ENCODE measurements at places on chromosomes 16 and 17.
A peak's percentile ranks its signal among the peaks of the same experiment; 100 is the strongest.

DNA sequence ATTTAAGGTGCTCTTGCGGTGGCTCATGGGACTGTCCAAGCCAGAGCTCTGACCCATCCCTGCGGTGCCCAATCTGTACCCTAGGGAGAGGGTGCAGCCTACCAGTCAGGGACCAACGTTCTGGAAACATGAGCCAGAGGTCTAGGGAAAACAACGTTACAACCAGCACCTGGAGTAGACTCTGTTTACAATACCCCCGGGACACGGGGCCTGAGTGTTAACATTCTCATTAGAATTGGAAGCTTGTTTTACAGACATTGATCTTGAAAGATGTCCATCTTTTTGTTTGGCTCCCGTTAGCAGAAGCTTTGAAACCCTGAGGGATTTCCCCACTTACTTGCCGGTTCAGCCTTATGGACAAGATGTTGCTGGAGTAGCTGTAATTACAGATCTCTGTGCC lies 6.9 kb downstream of the WIPI1 start:
- DNase-seq = no peak

- DNase-seq = peak; percentile 64
These were observed 12.6 kb upstream of the ASGR1 start for GRCh38 chr17:7191571-7192270.

- DNase-seq = no peak
These were observed 24.9 kb downstream of the MLYCD start for GRCh38 chr16:83923581-83924365.

- no peak for DNase-seq
These were observed 84.9 kb upstream of the SDK2 start for GRCh38 chr17:73729101-73729500.

- no peak for DNase-seq
These were observed 1.8 kb upstream of the CLUAP1 start for GRCh38 chr16:3498988-3499387.

- DNase-seq = no peak
These were observed 100.7 kb downstream of the TMEM114 start for GRCh38 chr16:8489580-8489979.

- no peak for DNase-seq
These were observed 71.1 kb downstream of the TMEM114 start for GRCh38 chr16:8519179-8519578.

DNA sequence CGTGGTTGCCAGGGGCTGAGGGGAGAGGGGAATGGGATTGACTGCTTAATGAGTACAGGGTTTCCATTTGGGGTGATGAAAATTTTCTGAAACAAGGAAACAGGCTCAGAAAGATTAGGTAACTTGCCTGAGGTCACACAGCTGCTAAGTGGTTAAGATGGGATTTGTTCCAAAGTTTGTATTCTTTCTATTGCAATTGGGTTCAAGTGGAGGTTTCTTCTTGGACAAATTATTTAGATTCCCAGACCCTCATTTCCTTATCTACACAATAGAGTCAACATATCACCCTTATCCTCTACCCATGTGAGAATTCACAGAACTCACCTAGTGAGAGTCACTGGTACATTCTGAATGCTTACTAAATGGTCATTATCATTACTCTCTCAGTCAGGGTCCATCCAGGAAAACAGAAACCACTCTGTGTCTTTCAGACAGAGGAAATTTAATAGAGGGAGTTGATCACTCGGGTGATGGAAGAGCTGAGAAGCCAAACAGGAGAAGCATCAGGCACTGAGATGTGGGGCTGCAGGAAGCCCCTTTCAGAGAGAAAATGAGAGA lies 22.6 kb downstream of the CACNG4 start:
- no peak for DNase-seq

GRCh38 chr17:14310605-14311004 lies 9.7 kb downstream of the HS3ST3B1 start:
- DNase-seq = no peak

- no peak for DNase-seq
These were observed 141.3 kb downstream of the HS3ST3A1 start for GRCh38 chr17:13460261-13461000.

DNA sequence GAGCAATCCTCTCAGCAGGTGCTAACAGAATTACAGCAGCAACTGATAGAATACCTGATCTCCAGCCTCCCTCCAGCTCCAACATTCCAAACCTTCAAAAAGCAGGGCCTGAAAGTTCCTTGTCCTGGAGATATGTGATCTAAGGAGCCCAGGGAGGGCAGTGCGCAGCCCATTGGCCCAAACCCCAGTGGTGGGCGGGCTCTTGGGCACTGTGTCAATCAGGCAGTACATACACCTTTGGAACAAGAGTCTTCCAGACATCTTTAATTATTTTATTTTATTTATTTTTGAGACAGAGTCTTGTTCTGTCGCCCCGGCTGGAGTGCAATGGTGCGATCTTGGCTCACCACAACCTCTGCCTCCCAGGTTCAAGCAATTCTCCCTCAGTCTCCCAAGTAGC lies 24.2 kb downstream of the SLC12A3 start:
- peak; percentile 73 for DNase-seq

DNA sequence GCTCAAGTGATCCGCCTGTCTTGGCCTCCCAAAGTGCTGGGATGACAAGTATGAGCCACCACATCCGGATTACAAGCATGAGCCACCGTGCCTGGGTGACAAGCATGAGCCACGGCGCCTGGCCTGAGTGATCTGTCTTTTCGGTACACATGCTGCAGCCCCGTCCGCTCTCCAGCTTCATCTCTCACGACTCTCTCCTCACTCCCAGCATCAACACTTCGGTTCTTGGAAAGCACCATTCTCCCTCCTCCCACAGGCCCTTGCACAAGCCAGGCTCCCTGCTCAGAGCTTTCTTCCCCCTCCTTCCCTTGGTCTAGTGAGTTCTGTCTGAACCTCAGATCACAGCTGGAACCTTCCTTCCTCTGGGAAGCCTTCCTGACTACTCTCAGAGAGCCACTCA lies 6.5 kb upstream of the NCBP3 start:
- DNase-seq = no peak

DNA sequence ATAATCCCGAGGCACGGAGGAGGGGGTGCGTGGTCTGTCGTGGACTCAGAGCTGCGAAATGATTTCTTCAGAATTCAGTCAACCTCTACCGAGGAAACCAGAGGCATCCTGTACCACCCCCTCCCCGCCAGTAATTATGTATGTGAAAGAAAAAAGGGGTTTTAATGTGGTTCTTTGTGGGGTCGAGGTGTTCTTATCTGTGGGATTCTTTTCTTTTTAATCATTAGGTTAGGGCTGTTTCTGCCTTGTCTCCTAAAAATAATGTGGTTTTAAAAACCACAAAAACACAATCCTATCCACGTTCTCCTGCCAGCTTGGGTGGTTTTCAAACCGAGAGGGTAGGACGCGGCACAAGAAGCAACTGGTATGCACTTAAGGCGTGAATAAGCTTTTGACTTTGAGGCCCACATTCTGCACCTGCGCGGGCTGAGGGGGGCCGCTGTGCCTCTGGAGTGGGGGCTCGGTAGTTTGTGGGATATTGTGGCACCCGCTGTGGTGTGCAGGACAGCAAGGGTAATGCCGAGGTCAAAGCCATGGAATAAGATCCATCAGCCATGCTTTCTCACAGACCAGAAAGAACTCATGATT lies 1.0 kb downstream of the SLC47A1 start:
- DNase-seq = no peak

DNA sequence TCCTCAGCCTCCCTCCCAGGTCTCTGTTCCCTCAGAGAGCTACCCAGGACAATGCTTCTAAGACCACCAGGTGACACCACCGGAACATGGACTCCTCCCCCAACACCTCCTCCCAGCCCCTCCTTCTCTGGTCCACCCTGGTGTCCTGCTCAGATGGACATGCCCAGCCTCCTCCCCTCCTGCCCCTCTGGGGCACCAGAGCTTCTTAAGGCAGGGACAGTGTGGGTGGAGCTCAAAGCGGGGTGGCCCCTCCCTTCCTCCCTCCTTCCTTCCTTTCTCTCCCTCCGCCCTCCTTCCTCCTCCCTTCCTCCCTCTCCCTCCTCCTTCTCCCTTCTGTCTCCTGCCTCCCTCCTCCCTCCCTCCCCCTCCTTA lies 22.7 kb downstream of the TRPV3 start:
- DNase-seq = peak; percentile 69

DNA sequence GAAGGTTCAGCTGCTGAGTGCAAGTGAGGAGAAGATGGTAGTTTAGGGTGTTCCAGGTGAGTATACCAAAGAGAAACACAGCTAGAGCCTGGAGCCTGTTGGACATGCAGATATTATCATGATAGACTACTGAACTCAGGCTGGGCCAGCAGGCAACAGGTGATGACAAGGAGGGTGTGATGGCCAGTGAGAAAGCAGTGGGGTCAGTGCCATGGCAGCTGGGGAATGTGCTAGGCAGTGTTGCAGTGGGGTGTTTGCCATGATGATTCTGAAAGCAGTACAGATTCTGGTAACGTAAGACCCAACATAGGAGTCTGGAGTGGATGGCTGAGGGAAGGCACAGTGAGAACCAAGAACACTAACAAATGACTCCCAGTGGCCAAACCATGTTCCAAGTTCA lies 57.4 kb downstream of the SHISA6 start:
- no peak for DNase-seq

- no peak for DNase-seq
These were observed 7.5 kb downstream of the GINS2 start for GRCh38 chr16:85681255-85681654.

- DNase-seq = peak; percentile 15
These were observed 167.1 kb downstream of the BANP start for GRCh38 chr16:88118376-88118775.

DNA sequence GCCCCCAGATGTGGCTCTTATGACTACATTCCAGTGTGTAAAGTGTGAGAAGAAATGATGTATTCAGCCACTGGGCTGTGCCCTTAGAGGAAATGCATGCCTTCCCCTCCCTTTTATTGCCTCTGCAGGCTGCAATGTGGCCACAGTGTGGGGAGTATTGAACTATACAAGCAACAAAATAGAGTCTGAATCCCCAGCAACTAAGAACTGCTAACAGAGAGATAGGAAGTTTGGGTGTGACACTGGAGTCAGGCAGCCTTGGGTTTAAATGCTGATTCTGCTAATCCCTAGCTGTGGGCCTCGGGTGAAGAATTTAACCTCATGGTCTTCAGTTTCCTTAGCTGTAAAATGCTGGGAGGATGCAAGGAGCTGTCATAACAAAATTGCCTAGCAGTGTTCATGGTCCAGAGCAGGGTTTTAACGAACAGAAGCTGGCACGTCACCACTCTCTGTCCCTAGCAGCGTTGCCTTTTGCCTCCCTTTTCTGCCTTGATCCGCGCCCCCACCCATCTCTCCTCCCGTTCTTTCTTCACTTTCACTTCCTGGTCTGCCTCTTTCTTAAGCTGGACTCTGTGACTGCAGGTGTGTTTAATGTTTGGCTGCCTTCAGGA lies 50.3 kb downstream of the KPNA2 start:
- DNase-seq = peak; percentile 15

DNA sequence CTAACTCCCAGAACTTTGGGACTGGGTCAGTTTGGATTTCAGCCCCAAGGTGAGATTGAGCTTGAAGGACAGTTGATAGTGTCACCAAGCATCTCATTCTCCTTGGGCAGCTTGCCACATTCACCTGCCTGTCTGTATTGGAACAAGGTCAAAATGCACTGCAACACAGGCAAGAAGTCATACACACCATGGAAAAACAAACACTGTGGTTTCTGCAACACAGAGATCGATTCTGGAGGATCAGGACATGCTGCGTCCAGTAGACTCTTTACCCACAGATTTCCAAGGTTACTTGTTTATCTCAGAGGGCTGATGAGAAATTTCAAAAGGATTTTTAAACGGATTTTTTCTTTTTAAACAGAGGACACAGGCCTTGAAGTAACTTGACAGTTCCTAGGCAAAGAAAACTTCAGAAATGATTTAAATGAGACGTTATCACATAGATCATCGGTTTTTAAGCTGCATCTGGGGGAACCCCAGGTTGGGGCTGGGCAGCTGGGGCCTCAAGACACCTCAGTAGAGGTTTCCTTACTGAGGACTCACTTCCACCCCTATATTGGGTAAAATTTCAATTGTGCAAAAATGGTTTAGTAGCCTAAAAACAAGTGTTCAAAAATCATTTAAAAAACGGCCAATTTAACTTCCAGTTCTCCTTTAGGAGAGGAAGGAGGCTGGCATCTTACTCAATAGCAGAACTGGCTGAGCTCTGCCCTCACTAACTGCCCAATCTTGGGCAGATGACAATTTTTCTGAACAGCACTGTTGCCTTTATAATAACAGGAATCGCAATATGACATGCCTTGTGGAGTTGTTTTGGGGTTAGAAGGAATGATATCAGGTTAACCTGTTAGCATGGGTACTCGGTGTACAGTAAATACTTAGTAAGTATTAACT lies 299.3 kb downstream of the XYLT1 start:
- DNase-seq = no peak

GRCh38 chr16:11950388-11950787 lies 8.5 kb upstream of the NPIPB2 start:
- DNase-seq = no peak

DNA sequence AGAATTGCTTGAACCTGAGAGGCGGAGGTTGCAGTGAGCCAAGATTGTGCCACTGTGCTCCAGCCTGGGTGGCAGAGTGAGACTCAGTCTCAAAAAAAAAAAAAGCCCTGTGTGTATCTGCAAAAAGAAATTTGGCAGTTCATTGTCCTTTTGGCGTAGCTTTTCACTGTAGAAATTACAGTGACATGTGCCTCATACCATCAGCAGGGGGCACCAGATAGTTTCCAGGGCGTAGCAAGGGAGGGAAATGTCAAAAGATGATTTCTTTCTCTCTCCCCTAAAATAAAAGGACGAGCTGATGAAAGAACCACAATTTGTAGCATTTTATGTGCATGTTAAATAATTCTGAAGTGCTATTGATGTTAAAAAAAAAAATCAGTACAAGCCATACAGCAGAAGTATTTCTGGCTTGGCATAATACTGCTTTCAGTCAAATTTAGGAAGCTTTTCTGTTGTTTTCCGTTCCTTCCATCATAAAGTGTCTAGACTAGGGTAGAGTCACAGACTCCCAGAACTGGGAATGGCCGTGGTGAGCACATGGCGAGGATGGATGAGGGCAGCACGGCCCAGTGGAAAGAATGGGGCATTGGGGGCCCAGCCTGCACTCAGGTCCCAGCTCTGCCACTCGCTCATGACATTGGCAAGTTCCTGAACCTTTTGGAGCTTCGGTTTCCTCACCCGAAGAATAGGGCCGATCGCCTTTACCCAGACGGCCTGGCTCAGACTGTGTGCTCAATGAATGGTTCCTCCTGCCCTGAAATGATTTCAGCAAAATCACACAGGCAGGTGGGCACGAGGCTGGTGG lies 59.8 kb upstream of the RPH3AL start:
- DNase-seq = peak; percentile 31
